ENCODE measurements at places on chromosomes 5 and 9.

- no peak for DNase-seq
These were observed 11.3 kb downstream of the RGS14 start for GRCh38 chr5:177368869-177369644.

DNA sequence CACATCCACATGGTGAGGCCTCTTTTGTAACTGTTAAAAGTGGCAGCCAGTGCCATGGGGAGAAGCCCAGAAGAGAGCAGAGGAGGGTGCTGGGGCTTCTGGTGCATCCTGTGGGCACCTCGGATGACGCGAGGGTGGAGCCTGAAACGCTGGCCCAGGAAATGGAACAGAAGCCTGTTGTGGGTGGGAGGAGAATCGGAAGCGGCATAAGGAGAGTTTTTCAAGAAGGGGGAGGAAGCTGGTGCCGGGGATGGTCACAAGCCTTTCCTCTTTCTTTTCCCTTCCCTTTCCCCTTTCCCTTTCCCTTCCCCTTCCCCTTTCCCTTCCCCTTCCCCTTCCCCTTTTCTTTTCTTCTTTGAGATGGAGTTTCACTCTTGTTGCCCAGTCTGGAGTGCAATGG, 12.9 kb downstream of the ANKRD33B start:
- DNase-seq, result no peak

DNA sequence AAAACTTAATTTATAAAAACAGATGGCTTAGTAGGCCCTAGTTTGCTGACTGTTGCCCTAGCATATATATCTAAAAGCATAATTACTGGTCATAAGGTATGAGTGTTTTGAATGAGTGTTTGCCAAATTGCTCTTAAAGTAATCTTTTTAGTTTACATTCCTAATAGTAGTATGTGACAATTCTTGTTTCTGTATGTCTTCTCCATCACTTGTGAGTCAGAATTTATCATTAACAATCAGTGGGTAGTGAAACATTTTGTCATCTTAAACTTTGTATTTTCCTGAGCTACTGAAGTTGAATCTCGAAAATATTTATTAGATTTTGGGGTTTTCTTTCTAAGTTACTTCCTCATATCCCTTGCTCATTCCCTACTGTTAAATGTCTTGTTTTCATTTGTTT, 49.6 kb downstream of the APC start:
- no peak for DNase-seq

DNA sequence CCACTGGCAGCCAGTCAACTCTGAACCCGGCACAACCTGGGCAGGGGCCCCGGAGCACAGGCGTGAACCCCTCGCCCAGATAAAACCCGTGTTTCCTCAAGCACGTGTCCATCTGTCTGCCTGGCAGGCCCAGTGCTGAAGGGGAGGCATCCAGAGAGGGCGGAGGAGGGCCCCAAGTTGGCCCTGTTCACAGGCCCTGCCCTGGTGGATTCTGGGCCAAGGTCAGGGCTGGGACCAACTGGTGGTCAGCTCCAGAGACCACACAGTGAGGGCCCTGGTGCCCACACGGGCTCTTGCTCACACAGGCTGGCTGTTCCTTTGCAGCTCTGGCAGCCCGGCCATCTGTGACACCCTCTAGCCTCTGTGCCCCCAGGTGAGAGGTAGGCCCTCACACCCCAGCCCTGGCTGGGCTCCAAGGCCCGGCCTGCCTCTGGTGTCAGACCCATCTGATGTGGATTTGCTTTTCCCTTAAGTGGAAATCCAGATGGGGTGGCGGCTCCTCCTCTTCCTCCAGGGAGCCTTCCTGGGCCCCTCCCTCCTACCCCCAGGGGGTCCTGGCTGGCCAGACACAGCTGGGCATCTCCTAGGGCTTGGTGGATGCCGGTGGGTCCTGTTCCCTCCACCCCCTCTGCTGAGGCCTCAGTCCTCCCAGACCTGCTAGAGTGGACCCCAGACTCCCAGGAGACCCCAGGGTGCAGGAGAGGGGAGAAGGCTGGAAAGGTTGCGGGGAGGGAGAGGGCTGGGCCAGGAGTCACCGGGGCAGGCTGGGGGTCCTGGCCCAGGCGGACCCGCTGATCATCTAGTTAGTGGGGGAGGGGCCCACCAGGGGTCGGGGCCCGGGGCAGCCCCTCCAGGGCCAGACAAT, 525 bp upstream of the STPG3 start:
- DNase-seq, result no peak

GRCh38 chr9:70484232-70485130, 70.0 kb upstream of the KLF9 start:
- no peak for DNase-seq

DNA sequence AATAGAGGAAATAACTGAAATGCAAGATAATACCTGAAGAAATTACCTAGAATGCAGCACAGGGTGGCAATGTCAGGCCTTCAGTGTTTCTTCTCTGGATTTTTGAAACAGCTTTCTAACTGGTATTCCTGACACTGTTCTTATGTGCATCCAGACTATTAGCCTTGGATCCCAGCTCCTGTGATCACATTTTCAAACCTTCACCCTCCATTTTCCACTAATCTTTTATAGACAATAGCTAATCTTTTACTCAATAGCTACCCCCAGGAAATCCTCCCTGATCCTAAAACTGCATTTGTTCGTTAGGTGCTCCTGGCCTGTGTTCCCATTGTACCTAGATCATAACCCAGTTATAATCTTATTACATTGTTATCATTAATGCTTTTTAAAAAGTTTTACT, 101.5 kb upstream of the DHFR start:
- no peak for DNase-seq

DNA sequence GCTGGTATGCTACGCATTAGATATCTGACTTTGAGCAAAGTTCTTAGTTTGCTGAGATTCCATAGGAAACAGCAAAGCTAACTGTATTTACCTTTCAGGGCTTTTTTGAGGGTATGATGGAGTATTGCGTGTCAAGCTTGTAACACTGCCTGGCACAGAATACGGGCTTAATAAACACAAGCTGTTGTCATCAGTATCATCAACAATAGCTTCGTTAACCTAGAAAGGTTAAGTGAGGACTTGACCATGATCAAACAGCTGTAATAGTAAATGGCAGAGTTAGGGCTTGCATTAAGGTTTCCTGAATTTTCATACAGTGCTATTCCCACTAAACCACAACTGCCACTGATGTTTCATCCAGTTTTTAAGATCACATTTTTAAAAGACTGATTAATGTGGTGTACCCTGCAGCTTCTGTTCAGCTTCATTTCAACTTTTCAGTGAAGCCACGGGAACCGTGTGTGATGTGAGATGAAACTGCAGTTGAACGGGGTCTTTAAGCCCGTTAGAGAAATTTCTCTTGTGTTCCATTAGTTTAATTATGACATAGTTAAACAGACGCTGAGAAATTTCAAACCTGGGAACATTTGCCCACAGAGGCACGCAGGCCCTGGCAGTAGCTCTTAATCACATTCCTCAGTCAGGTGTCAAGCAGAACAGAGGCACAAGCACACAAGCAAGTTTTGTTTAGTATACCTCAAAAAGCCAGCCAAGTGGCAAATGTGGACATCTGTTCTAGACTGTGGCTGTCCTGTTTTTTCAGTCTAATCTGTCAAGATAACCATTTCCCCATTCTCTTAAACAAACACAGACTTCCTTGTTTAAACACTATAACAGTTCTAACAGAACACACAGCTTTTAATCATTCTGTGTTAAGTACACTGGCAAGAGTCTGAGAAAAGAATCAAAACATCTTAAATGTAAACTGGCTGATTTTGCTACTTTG, 147.1 kb downstream of the ZNF608 start:
- no peak for DNase-seq

DNA sequence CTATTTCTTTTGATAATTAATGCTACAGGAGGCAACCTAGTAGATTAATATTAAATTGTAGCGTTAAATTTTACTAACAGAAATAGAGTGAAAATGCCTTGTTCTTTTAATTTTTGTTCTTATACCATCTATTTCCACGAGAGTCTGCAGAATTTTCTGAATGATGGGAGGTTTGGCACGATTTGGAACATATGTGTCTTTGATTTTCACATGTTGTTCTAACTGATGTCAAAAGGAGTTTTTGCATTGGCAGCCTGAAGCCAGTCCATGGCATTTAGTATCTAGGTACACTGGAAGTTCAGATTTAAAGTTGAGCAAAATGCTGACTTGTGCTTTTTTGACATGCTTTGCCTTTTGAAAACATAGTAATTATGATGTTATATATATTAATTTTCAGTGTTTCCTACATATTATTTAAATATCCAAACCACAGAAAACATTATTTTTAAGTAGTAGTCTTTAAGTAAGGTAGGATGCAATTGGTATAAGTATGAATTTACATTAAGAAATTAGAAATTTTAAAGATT, 103.0 kb downstream of the PBX3 start:
- DNase-seq, result no peak

- no peak for DNase-seq
These were observed 1.4 kb downstream of the MYO10 start for GRCh38 chr5:16934677-16935153.
